NCI-H526 (cell line): ENCODE measurements at places on chromosomes 3 and 15.

DNA sequence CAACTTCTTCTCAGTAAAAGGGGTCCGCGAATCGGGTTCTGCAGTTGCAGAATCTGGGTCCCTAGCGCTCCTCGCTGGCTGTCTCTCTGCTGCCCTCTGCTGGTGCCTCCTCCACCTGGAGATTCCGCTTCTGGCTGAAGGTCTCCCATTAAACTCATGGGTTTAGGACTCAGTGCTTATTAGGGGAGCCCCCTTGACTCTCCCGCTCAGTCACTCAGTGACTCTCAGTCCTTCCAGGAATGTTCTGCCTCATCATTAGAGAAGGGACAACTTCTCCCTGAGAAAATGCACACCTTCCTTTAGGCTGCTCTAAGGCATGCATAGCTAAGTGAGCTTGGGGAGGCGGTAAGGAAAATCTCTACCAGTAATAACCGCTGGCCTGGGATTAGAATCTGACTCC is 7.1 kb downstream of the CPN2 start:
- DNase-seq, result peak; percentile 79

DNA sequence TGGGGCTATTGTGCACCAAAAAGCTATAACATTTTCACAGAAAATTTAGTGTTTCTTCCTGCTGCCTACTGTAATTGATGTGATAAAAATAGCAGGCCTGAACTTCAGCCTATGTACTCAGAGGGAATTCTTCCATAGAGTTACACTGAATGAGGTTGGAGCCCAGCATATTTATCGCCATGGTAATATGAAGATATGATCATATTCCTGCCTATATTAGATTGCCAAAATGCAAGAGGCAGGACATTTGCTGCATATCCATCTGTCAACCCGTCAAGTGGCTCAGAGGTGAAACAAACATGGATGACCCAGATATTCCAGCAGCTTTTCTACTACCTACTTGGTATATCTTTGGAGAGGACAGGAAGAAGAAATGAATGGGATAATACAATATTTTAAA is 1150.6 kb downstream of the TBL1XR1 start:
- no peak for DNase-seq

DNA sequence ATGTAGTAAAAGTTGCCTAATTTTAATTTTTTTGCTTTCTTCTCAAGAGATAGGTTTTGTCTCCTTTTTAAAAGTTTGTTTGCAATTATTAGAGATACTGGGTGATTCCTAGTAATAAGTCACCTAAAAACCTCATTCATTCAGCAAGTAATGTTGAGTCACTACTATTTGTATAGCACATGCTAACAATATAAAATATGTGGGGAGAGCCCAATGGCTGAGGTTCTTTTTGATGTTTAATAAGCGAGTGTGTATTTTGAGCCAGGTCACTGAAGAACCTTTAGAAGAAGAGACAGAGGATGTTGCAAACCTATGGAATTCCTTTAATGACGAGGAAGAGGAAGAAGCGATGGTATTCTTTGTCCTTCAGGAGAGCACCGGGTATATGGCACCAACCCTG is 123.7 kb upstream of the CHRM5 start:
- no peak for DNase-seq

DNA sequence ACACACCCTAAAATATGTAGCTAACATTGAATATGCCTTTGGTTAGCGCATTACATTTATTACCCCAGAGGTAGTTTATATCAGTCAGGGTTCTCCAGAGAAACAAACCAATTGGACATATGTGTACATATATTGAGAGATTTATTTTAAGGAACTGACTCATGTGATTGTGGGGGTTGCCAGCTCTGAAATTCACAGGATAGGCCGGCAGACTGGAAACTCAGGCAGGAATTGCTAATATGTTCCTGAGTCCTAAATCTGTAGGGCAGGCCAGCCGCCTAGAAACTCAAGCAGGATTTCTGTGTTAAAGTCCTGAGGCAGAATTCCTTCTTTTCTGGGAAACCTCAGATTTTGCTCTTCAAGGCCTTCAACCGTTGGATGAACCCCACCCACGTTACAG is 189.7 kb downstream of the CDIN1 start:
- no peak for DNase-seq

GRCh38 chr3:56928379-56929068 is 126.8 kb upstream of the ARHGEF3 start:
- DNase-seq, result no peak

GRCh38 chr3:78402720-78403119 is 1362.8 kb downstream of the ROBO2 start:
- DNase-seq, result no peak

GRCh38 chr3:151644020-151644620 is 89.6 kb upstream of the AADACL2 start:
- DNase-seq, result no peak

DNA sequence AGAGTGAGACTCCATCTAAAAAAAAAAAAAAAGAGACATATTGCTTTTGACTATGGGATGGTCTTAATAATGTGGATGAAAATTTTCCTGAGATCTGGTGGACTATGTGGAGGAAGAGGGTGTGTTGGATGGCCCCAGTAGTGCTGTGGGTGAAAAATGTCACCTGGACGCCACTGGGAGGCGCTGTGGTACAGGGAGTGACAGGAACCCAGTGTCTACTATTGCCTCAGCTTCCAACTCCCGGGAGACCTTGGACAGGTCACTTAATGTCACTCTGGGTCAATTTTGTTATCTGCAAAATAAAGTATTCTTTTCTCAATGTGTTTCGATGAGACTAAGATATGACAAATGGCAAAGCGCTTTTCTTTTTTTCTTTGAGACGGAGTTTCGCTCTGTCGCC is 27.7 kb upstream of the DCP1A start:
- no peak for DNase-seq

DNA sequence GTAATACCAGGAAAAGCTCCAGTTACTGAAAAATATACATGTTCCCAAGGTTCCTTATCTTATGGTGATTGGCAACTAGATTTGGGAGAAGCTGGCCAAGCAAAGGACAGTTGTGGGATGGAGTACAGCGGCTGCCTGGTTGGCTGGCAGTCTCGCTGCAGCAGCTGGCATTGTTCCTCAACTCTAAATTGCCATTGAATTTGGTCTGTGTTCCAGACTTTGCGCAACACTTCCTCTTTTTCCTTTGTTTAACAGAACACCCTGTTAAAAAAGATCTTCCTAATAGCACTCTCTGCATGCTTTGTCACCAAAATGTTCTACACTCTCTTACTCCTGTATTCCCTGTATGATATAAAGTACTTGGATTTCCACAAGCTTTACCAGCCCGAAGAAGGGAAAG is 420.6 kb upstream of the RBMS3 start:
- no peak for DNase-seq

DNA sequence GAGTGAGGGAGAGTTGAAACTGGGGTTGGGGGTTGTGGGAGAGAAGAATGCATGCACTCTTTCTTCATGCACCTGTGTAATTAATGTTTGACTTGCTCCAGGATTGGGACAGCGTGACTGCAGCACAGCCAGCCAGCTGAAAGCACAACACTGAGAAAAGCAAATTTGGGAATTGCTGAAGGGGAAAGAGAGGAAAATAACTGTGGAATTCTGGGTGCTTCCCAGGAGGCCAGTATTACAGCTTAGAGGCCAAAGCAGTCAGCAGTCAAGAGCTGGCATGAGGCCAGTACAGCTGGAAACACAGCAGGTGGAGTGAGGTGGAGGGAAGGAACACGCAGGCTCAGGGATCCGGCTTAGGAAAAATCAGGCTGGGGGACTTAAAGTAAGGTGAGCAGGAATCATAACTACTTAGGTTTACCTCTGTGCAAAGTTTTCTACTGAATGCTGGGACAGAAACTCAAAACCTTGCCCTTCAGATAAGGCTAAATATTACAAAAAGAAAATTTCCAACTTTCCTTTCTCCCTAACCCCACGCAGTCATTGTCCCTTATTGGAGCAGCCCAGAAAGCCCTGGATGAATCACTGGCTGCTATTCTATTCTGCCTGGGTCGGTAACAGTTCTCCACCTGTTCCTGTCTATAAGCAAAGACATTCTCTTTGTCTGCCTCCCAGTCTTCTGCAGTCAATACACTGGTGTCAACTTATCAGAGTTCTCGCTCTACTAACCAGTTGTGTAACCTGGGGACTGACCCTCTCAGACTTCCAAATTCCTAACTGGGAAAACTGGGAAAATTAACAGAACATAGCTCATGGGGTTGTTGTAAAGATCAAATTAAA is 167.2 kb downstream of the MAGI1 start:
- peak; percentile 52 for DNase-seq

DNA sequence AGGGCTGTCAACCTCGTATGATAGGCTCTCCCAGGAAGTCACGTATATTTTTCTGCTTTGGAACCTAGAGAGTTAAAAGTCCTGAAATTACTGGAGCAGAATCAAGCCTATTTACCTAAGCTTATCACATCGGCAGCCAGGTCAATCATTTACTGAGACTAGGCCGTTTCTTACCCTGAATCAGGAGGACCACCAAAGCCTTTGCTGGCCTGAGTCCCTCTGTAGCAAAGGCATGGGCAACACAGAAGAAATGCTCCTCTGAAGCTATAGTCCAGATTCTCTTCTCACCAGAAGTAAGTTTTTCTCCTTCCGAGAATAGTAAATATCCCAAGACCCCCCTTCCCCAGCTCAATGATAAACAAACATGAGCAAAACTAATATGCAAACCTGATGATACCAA is 125.9 kb upstream of the PHLDB2 start:
- DNase-seq, result peak; percentile 62
